ENCODE measurements at places on chromosomes 5 and 9. TPM values are rescaled to one million over a fixed set of nuclear protein-coding genes. Genes with fewer than 3 reads are reported as not detected.

GRCh38 chr5:67201897-67202549 lies 5.4 kb upstream of the CD180 start:
- no peak for DNase-seq

- peak; percentile 63 for DNase-seq
Measured at GRCh38 chr5:156815988-156816599, 34.0 kb upstream of the PPP1R2B start.

GRCh38 chr9:4665357-4665756 lies 923 bp downstream of the SPATA6L start:
- DNase-seq: no peak

DNA sequence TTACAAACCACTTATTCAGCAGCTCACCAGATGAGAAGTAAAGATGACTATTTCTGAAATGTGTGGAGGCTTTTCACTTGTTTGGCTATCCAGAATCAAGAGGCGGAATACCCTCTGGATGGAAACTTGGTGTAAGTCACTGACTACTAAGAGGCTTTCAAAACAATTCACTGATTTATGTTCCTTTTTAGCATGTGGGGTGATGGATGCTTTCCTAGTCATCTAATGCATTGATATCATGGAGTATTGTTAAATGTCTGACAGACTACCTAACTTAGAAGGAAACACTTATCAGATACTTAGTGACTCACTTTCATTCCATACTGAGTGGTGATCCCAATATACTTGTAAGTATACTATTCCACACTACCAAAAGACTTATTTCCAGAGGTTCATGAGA lies 141.4 kb downstream of the PLK2 start:
- DNase-seq: peak; percentile 32

DNA sequence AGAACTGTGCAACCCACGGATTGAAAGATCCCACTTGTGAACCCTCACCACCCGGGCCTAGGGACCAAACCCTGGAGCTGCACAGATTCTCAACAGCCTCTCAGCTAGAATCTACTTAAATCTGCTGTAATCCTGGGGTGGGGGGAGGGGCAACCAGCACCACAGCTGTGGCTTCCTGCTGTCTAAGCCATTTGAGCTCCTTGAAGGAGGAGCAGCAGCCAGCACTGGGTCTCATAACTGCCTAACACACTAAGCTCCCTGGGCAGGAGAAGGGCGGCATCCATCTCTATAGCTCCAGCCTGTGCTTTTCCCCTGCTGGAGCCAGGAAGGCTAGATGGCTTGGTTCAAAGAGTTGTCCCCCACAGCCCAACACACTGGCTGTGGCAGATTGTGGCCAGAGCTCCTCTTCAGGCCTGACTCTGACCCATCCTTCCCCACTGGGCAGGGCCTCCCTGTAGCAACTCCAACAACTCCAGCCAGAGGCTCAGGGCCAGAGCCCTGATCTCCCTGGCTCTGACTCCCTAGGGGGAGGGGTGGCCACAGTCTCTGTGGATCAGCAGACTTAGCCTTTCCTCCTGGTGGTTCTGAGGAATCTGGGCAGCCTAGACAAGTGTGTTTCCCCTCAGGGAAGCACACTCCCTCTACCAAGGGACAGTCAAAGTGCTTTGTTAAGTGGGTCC lies 72.0 kb upstream of the C9orf72 start:
- DNase-seq: no peak

DNA sequence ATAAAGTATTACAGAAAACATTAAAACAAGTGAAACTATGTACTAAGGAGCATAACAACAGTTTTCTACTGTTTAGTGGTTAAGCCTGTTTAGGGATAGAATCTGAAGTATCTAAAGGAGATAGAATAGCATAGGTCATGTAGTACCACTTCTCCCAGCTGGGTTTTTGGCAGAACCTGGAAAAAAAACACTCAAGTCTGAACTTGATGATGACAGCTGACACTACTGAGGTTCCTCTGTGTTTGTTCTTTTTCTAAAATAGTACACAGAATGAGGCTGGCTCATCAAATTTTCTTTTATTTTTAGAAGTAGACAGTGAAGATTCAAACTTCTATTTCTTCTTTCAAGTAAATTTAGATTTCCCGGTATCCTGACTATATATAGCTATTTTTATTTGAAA lies 203.8 kb upstream of the ACO1 start:
- no peak for DNase-seq

DNA sequence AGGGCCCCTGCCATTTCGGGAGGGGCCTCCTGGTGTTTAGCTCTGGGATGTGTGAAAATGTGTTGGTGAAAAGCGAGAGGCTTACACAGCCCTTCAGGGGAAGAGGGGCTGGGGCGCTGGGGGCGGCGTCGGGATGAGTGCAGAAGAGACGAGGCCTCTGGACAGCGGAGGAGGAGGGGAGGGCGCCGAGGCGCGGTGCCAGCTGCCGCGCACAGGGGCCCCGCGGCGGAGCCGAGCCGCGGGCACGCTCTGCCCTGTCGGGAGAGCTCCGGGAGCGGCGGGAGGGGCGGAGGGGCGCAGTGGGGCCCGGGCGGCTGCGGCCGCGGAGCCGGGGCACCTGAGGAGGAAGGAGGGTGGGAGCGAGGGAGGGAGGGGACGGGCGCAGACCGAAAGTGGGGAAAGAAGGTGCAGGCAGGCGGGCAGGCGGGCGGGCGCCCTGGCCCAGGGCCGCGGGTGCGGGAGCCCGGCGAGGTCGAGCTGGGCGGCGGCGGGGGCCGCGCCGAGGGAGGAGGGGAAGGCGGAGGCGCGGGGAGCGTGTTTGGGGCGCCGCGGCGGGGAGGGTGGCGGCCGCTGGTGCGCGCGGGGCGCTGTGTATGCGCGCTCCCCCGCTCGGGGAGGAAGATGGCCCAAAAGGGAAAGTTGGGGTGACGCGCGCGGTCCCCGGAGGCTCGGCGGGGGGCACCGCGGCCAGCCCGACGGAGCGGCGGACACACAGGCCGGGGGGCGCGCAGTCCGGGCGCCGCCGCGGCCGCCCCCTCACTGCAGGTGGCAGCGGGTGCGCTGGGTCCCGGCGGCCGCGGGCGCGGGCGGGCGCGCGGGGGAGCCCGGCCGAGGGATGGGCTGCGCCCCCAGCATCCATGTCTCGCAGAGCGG lies at the start of gene PDE8B:
TSS of gene PDE8B (plus strand) at position 590 of the 873 bp plus-strand sequence. CDS start at position 836, 246 bp downstream.
- no peak for DNase-seq

GRCh38 chr9:8437259-8437658 lies 637.7 kb upstream of the DMAC1 start:
- DNase-seq: no peak

GRCh38 chr9:98518556-98518955 lies 190.2 kb downstream of the GABBR2 start:
- DNase-seq: no peak

DNA sequence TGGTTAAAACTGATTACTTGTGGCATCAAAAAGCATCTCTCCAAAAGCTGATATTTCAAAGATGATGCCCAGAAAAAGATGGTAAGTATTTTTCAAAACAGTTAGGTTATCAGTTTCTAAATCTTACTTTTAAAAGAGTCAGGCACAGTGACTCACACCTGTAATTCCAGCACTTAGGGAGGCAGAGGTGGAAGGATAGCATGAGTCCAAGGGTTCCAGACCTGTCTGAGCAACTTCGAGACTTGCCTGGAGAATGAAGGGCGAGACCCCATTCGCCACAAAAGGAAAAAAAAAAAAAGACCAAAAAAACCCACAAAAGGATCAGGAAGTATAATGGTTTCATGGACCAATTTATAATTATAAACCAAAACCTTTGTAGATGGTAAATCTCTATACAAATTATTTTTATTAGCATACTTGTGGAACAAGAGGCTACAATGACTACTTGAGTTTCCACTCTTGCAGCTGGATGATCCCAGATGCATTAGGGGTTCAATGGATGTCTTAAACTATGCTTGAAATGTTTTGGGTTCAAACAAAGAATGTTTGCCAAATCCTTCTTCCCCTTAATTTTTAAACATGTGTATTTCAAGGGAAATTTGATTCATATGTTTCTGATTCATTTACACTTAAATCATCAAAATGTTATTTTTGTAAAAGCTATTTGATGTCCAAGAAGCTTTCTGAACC lies 96.1 kb downstream of the ADAMTSL1 start:
- peak; percentile 13 for DNase-seq

DNA sequence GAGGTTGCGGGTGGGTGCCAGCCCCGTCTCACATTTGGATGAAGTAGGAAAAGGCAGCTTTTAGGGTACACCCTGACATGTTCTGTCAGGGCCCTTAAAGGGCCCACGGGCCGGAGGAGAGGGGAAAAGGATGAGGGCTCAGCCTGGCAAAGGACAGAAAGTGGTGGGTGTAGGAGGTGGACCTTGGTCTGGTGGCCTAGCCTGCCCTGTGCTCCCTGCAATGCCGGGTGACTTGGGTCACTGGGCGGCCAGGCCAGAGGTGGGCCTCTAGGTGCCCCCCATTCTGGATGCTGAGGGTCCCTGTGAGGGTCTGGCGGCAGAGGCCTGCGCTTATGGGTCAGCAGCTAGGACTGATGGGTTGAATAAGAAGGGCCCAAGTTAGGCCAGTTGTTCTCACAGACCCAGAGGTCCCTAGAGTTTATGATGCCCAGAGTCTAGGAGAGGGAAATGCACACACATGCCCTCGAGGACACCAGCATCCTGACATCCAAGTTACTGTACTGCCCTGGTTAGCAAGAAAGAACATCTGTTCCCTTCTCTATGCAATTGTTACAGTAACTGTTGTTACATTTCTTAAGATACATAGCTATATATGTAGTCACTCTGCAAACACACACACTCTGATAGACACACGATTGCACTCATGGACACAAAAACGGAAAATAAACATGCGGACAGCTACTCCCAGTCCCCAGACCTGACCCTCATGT lies 12.5 kb downstream of the TRIM7 start:
- peak; percentile 62 for DNase-seq

DNA sequence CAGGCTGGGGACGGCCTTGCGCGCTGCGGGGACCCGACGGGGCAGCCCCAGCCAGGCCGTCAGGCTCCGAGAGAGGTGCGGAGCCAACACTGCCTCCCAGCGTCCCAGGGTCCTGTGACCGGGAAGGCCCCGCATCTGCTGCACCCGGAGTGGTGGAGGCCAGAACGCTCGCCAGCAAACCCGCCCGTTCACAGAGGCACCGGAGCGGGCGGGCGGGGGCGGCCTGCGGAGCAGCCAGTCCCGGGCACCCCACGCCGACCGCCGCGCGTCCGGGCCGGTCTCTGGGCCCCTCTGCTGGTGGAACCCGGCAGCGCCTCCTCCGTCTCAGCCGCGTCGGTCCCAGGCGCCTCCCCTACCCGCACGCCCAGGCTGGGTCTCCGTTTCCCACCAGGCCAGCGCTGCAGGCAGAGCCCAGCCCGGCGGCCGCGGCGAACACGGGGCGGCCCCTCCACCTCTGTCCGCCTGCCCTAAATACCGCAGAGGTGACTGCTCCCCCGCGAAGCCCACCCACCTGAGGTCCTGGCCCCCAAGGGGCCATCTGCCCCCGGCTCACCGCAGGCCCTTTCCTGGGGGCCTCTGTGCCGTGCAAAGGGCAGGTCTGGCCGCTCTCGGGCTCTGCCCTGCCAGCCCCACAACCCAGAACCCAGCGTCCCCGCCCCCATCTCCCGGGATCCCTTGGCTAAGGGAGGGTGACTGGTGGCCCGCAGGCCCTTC lies 15.9 kb downstream of the EXD3 start:
- peak; percentile 32 for DNase-seq

GRCh38 chr9:14749741-14750211 lies 27.2 kb upstream of the CER1 start:
- no peak for DNase-seq

DNA sequence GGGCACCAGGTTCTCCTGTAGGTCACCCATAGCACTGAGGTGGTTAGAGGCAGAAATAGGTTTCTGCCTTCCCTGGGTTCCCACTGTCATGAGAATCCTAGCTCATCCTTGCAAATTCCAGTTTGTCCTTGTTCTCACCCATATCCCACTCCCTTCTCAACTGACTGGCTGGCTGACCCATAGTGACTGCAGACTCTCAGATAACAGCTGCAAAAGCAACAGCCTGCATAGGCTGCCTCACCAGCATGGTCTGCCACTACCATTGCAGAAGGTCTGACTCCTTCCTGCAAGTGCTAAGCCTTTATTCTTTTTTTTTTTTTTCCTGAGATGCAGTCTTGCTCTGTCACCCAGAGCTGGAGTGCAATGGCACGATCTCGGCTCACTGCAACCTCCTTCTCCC lies 194.0 kb downstream of the SEMA6A start:
- no peak for DNase-seq

GRCh38 chr9:135678236-135679017 lies 15.3 kb downstream of the LCN9 start:
- DNase-seq: no peak

DNA sequence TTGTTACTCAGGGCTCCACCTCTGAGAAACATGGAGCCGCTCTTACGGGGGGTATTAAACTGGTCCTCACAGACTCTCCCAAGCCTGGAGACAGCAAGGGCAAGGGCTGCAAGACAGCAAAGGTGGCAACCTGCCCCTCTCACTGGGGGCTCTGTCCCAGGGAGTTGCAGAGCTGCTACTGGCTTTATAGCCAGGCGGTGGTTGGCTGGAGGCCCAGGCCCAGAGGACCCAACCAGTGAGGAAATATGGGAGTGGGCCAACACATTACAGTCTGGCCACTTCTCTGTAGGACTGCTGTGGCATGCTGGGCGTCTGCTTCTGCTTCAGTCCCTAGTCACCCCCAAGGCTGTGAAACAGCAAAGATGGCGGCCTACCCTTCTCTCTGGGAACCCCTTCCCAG lies 597.2 kb downstream of the LRRC70 start:
- DNase-seq: no peak

- DNase-seq: no peak
Measured at GRCh38 chr5:125657936-125658335, 765.3 kb upstream of the GRAMD2B start.

DNA sequence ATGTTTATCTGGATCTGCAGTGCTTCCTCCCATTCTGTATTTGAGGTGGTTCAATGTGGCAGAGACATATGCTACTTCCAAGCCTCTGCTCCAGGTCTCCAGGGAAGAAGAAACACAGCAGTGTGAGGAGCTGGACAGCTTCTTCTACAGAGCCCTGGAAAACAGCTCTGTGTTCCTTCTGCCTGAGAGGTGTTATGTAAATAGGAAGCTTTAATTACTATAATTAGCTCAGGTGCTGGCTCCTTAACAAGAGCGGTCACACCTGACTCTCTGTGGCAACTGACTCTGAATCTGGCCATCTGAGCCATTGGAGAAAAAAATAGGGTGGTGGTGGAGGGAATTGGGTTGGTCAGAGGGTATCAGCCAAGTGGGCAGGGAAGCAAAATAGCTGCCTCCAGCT lies 332.4 kb upstream of the BRINP1 start:
- no peak for DNase-seq

DNA sequence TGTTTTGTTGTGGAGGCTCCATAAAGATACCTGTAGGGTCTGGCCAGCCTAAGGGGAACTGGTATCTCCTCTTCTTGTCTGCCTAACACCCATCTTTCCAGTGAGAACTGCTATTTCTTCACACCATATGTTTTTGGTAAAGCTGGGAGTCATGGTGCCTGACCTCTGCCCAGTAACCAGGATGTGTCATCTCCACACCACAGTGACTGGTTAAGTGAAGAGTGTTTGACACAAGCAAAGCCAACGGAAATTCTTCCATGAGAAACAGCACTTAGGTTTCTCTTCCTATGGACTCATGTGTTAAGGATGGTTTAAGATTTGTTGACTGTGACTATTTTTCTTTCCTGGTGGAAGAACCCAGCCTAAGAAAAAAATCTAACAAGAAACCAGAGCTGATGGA lies 111.5 kb downstream of the HTR4 start:
- no peak for DNase-seq

GFPT2 gene
- total RNA-seq: 2.2 TPM

CTXN3 gene
- total RNA-seq: not detected

PLAC8L1 gene
- not detected for total RNA-seq

CFAP157 gene
- not detected for total RNA-seq

S100Z gene
- 0.11 TPM for total RNA-seq

DMRTA1 gene
- total RNA-seq: 1.5 TPM

ALDH1B1 gene
- total RNA-seq: 28.6 TPM

IARS1 gene
- total RNA-seq: 128 TPM

DDX4 gene
- total RNA-seq: not detected

MACROH2A1 gene
- 455 TPM for total RNA-seq

Measured in PC-3 (cell line).